ENCODE measurements at places on chromosomes 5 and 9.

GRCh38 chr9:133048595-133048994 is 13.2 kb upstream of the CEL start:
- peak; percentile 44 for DNase-seq

DNA sequence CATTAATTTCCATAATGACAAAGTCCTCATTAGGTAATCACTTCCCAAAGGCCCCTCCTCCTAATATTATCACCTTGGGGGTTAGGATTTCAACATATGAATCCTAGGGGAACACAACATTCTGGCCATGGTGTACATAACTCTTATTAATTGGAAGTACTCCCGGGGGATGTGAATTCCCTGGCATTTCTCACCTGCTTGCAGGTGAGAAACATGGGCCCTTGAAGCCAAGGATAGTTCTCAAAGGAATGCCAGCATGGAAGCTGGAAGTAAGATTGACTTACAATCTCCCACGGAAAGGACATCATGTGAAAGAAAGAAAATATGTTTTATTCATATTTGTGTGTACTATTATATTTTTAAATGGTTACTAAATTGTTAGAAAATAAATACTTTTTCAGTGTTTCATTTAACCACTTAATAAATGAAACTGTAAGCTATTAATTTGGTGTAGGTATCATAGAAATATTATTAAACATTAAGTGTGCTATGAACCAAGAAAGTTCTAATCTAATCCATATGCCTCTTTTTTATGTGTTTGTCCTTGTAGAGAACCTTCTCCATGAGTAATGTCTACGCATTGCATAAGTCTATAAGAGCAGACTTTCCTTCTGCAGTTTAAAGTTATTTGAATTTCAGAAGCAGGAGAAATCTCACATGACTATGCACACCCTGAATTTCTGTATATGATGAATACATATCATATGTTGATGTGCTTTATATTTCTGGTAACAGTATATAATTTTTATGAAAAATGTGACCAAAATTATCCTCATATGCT is 59.4 kb downstream of the ANXA1 start:
- no peak for DNase-seq

- DNase-seq = no peak
These were observed 69.7 kb upstream of the TAF11L2 start for GRCh38 chr5:17428176-17428800.

DNA sequence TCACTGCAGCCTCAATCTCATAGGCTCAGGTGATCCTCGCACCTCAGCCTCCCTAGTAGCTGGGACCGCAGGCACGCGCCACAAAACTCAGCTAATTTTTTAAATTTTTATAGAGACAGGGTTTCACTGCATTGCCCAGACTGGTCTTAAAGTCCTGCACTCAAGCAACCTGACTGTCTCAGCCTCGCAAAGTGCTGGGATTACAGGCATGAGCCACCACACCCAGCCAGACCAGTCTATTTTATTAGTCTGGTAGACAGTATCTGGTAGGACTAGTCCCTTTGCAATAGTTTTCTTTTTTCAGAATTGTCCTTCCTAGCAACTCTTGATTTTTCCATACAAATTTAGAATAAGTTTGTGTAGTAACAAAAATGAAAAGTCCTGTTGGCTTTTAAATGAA is 14.1 kb upstream of the GPR150 start:
- DNase-seq = no peak

GRCh38 chr9:135729480-135729879 is 27.5 kb downstream of the KCNT1 start:
- DNase-seq = no peak

DNA sequence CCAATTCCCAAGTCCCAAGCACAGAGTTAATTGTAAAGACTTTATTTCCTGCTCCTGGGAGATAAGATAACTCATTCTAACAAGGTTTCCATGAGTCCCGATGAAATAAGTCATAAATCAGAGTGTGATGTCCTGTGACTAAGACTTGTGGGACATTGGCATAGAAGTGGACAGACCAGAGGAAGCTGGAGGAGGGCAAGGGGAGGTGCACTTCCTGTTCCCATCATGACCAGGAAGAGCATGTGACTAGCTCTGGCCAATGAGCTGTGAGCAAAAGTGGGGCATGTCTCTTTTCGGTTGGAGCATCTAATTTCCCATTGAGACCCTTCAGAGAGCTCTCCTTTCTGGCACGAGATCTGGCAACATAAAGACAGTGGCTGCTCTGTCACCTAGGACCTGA is 100.4 kb downstream of the ZNF354C start:
- DNase-seq = no peak

- no peak for DNase-seq
These were observed 53.2 kb upstream of the TRAF1 start for GRCh38 chr9:120979797-120980196.

- DNase-seq = peak; percentile 92
These were observed 601 bp downstream of the NNT start for GRCh38 chr5:43603344-43604217.

- DNase-seq = no peak
These were observed 269.4 kb upstream of the KLF9 start for GRCh38 chr9:70683841-70684240.

- DNase-seq = no peak
These were observed 28.9 kb downstream of the TAF11L14 start for GRCh38 chr5:17663182-17663581.

- peak; percentile 30 for DNase-seq
These were observed 410.1 kb downstream of the MAT2B start for GRCh38 chr5:163915481-163915961.

GRCh38 chr5:96219580-96220281 is 213.3 kb downstream of the PCSK1 start:
- DNase-seq = no peak

DNA sequence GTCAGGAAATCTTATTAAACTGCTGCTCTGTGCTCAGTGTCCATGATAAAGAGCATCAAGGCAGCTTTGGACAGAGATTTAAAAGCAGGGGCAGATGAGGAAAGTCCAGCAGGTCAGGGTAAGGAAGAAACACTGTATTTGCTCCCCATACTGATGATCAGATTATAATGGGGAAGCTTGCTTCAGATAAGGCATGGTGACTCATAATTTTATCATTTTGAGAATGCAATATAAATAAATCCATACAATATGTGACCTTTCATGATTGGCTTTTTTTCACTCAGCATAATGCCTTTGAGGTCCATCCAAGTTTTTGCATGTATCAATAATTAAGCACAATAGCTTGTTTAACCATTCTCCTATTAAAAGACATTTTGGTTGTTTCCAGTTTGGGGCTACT is 48.1 kb upstream of the LHFPL2 start:
- no peak for DNase-seq

DNA sequence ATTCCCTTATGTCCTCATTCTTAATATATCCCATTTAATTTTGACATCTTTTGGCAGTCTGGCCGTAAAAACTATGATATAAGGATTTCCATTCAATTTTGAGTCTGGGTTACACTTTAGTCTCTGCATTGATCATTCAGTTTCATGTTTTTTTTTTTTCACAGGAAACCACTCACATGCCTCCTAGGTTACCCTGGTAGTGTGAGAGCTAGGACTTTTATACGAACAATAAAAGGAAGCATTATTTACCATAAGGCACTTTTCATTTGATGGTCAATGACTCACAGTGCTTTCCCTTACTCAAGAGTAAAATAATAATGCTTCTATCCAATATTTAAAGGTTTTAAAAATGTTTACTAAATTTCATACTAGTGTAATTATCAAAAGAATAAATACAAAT is 16.4 kb upstream of the DMAC1 start:
- no peak for DNase-seq

- no peak for DNase-seq
These were observed 79.2 kb downstream of the ISOC1 start for GRCh38 chr5:129173771-129174170.

- peak; percentile 83 for DNase-seq
These were observed 16.1 kb upstream of the NEUROG1 start for GRCh38 chr5:135551593-135552447.

DNA sequence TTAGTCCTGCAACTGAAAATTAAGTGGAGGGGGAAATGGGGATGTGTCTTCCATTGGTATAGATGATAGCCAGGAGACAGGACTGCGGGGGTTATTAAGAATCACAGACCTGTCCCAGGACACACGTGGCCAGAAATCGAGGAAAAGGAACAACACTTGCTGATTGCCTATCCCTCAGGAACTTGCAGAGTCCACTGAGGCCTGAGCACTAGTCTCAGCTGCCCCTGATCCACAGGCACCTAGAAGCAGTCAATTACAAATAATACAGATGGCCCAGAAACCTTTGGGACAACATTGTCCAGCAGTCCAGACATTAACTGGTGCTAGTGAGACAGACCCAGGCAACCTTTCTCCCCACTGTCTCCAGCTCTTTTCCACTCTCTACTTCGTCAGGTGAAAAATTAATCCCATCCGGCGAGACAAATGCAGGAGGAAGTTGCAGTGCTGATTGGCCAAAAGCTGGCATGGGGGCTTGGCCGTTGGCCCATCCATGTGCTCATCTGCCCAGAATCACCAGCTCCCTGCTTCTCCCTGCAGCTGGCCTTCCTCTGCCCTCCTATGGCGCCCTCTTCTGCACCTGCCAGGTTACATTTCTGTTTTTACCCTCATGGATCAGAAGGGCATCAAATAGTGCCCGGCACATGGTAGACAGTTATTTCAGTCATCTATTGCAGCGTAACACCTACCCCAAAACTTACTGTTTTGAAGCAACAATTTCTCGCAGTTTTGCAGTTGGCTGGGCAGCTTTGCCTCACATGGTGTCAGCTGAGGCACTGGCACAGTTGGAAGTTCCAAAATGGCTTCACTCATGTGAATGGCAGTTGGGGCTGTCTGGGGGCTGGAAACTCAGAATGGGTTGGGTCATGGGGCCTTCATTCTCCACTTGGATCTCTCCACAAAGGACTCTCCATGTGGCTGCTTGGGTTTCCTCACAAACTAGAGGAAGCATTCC is 3.6 kb upstream of the B4GALT1 start:
- DNase-seq = peak; percentile 5

- no peak for DNase-seq
These were observed 5.4 kb downstream of the KIAA1191 start for GRCh38 chr5:176356179-176356566.

- no peak for DNase-seq
These were observed 15.3 kb downstream of the SUSD1 start for GRCh38 chr9:112159781-112160180.

- peak; percentile 38 for DNase-seq
These were observed at the start of gene FST for GRCh38 chr5:53480416-53481158. TSS of gene FST (plus strand) at chr5:53480629. CDS start at chr5:53480792, 163 bp downstream.

DNA sequence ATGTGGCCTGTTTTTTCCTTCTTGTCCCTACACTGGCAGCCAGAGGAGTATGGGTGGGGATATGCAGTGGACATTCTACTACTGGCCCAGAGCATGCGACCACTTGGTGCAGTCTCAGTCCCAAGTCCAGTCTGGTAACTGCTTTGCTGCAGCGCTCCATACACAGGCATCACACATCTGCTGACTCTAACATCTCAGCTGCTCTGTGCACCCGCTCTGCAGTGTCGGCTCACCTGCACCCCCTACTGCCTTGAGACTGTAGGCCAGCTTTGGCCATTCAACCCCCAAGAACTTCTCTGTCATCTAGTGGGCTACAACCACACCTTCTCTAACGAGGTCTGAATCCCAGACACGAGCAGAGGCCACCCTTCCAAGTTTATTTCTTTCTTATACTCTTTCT is 46.4 kb upstream of the SLCO6A1 start:
- DNase-seq = no peak

DNA sequence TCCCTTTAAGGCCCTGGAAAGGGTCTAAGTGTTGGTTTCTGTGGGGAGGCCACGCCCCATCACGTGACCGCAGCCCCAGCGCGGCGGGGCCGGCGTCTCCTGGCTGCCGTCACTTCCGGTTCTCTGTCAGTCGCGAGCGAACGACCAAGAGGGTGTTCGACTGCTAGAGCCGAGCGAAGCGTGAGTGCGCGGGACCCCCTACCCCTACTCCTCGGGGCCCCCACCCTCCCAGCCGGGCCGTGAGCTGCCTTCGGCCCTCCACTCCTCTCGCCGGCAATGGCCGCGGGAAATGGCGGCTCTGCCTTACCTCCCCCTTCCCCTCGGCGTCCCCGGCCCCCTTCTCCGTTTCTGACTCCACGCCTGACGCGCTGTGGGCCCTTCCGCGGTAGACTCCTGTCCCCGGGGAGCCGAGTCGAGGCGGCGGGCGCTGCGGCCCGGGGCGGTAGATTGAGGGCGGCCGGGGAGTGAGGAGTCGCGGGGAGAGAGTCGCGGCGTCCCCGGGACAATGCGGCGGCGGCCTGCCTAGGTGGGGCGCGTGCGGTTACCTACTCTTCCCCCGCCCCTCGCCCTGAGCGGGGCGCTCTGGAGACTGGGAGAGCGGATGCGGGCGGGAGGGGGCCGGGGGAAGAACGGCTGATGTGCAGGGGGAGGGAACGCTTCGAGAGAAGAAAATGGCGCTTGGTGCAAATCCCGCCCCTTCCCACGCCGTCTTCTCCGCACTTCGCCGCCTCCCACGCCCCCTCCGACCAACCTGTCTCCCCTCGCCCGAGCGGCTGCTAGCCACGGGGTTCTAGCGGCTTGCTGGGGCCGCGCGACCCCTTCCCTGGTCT is at the start of gene SUB1:
SUB1 (plus strand) TSS at position 112 of the 830 bp plus-strand sequence. CDS start 2,956 bp downstream, outside the sequence.
- DNase-seq = peak; percentile 96

DNA sequence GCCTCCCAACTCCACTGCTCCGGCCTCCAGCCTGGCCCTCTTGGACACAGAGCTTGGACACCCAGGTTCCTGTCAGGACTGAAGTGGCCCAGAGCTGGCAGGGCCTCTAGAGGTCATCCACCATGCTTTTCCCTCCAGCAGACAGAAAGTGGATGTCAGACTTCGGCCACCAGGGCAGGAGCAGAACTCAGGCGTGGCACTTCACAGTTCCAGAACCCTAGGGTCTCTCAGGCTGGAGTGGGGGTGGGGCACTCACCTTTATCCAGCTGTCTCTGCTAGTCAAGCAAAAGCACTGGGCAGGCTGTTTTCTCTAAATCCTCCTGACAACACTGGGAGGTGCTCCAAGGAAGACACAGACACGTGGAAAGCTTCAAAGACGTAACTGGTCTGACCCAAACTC is 35.6 kb upstream of the N4BP3 start:
- no peak for DNase-seq

GRCh38 chr9:107175041-107175440 is 108.0 kb upstream of the RAD23B start:
- no peak for DNase-seq

- no peak for DNase-seq
These were observed 146.0 kb downstream of the CD180 start for GRCh38 chr5:67050635-67051034.

DNA sequence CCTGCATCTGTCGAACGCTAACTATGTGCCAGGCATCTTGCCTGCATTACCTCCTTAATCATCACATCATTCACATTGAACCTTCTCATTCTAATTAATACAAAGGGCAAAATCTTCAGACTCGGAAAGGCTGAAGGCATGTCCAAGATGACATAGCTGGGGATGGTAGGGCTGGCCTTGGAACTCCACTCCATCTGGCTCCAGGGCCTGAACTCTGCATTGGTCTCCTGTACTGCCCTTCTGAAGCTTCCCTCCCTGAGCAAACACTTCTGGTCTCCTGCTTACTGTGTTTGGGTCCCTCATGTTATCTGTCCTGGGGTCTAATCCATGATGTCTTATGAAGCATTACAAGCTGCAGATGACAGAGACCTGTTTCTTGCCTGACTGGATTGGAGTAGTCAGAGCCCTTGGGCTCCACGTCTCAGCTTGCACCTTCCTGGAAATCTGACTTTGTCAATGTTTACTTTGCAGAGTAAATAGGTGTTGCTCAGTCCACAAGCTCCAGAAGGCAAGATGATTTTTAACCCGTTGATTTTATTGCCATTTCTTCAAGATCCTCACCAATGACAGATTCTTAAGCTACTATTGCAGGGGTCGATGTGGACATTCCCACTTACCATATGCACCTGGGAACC is 106.1 kb downstream of the GALNT10 start:
- no peak for DNase-seq
